Mesothelial cell of epicardium (in vitro differentiated cells): ENCODE measurements at places on chromosomes 5 and 9. TPM values are rescaled to one million over a fixed set of nuclear protein-coding genes. Genes with fewer than 3 reads are reported as not detected.

The FAM153A gene
- total RNA-seq, result 0.04 TPM in 1 of 3 replicates, not detected in the others

DNA sequence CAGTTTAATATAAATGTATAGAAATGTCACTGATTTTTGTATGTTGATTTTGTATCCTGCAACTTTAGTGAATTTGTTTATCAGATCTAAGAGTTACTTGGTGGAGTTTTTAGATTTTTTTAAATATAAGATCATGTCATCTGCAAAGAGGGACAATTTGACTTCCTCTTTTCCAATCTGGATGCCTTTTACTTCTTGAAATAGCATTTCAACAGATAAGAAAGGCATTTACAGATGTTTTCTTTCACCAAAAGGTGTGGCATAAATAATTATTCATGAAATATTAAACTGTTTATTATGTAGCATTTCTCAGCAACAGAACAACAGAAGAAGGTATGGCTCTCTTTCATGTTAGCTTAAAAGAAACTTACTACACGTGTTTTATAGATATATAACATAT, 34.9 kb upstream of the NIPBL start:
- H3K27ac ChIP-seq, result no peak overlapping the region
- peaks cover 31% of the 10 kb centered on the region for H3K27me3 ChIP-seq
- no peaks in the 10 kb centered on the region for H3K4me1 ChIP-seq
- H3K36me3 ChIP-seq, result peaks cover 2% of the 10 kb centered on the region
- DNase-seq, result no peak

DNA sequence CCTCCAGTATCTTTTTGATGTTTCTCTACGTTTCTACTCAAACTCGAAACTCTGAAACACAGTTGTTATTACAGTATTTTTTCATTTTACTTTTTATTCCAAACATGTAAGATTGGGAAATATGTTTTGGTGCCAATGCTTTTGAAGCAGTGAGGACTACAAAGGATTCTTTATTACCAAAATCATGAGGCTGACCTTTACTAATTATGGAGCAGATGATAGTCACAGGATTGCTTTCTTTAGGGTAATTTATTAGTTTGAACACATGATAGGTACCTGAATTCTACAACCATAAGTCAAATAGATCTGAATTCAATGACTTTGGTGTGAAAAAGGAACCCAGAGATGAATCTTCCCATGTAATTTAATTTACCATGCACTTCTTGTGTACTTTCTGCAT, 2015.1 kb upstream of the C9orf72 start:
- no peak overlapping the region for H3K27ac ChIP-seq
- no peaks in the 10 kb centered on the region for H3K36me3 ChIP-seq
- H3K4me3 ChIP-seq, result no peak overlapping the region
- DNase-seq, result no peak
- no peaks in the 10 kb centered on the region for H3K4me1 ChIP-seq
- H3K27me3 ChIP-seq, result no peaks in the 10 kb centered on the region

The IFNB1 gene
- total RNA-seq, result not detected in 3 replicates

DNA sequence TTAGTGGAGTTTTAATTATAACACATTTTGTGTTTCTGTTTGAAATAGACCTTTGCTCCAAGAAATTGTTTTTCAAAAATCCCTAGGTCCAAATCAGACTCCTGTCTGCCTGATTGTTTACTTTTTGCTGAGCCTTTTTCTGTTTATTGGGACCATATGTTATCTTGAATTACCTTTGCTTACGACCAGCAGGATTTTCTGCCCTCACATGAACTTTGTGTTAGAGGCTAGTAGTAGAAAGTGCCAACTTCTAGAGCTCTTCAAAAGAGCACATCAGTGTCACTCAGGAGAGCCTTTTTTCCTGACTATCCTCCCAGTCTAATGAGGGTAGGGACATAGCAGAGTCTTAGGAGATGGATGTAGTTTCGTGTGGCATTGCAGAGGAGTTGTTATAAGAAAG, 10.2 kb downstream of the RECK start:
- H3K4me3 ChIP-seq, result no peak overlapping the region
- peaks cover 6% of the 10 kb centered on the region for H3K4me1 ChIP-seq
- no peak for DNase-seq
